ENCODE measurements at places on chromosomes 11 and 22.
A peak's percentile ranks its signal among the peaks of the same experiment; 100 is the strongest.

DNA sequence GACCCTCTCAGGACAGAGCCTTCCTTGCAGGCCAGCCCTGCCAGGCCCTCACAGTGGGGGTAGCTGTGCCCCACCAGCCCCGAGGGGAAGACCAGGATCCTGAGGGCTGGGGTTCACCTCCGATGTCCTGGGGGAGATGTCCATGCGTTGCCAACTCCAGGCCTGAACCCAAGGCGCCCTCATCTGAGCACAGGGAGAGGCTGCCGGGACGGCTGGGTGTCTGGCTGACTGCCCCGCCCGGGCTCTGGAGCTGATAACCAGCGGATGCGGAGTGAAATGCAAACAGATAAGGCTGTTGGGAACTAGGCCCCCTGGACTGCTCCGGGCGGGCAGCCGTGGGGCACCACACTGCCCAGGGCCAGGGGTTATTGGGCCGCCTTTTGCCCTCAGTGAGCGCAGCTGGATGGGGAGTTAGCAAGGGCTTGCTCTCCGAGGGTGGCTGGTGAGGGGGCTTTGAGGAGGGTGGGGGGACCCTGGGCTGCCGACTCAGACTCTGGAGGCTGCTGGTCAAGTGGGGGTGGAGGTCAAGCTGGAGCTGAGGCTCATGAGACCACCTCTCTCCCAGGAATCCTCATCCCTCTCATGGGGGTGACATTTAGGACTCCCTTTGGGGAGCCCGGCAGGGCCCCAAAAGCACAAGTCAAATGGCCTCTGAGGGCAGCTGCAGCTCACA lies 5.6 kb upstream of the MUC6 start:
- no peak for DNase-seq

DNA sequence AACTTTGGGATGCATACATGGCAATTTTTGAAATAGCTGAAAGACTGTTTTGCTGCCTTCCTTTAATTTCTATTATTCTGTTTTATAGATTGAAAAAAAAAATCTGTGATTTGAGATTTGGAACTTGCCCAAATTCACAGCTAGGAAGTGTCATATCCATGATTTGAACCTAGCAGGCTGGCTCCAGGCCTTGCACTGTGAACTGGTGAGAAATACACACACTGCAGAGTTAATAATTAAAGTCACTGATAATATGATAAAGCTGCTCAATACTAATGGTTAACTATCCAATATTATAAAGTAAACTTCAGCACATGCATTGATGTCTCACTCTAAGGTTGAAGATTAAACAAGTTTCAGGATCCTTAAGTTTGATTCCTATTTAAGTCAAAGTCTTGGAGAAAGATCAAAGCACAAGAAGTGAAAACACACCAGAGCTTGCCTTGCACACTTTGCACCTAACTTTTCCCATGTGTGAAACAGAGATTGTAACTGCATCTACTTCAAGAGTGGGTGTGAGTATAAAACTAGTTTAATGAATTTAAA lies 150.6 kb upstream of the CCDC179 start:
- no peak for DNase-seq

DNA sequence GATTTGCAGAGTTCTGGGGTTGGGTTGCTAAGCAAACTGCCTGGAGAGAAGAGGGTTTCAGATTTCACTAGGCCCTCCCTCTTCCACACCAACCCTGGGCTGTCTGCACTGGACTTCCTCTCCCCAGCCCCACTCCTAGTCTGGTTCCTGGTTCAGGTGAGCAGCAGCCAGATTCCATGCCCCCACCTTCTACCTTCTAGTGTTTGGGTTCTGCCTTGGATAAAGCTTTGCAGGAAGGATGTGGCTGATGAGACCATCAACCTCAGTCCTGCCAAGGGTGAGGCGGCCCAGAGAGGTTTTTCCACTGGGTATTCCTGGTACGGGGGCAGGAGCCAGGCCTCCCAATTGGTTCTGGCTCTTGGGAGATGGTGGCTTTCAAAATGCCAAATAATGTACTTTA lies 68.3 kb downstream of the BCR start:
- peak; percentile 33 for DNase-seq

GRCh38 chr22:32613773-32614392 lies 139.3 kb downstream of the FBXO7 start:
- DNase-seq: no peak

- peak; percentile 81 for DNase-seq
Observed at GRCh38 chr11:64131683-64132190, 34.2 kb downstream of the MACROD1 start.

DNA sequence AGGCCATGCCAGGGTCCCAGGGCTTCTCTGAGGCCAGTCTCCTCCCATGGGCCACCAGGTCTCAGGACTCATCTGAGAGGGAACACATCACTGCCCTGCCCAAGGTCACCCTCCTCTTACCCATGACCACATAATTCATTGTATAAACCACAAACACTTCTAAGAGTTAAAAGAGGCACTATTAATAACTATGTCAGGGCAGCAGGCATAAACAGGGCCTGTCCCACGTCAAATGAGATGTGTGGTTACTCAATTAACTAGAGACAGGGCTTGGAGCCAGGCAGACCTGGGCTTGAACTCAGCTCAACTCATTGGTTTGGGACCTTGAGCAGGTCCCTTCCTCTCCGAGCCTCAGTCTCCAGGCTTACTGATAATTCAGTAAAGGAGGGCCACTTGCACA lies 33.1 kb downstream of the ARAP1 start:
- DNase-seq: no peak

DNA sequence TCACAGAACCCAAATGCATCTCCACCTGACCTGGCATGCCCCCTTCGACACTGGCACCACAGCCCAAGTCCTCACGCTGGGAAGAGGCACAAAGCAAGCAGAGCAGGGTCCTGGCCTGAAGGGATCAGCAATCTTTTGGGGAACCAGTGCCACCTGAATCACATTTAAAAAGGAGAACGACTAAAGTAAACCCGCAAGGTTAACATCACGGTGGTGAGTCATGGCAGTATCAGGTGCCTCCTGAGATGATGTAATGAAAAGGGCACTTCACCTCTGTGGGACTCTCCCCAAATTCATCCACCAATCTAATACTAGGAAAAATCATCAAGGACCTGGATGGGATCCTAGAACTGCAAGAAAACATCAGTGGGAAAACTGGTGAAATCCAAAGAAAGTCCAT lies 44.9 kb downstream of the PACSIN2 start:
- no peak for DNase-seq

DNA sequence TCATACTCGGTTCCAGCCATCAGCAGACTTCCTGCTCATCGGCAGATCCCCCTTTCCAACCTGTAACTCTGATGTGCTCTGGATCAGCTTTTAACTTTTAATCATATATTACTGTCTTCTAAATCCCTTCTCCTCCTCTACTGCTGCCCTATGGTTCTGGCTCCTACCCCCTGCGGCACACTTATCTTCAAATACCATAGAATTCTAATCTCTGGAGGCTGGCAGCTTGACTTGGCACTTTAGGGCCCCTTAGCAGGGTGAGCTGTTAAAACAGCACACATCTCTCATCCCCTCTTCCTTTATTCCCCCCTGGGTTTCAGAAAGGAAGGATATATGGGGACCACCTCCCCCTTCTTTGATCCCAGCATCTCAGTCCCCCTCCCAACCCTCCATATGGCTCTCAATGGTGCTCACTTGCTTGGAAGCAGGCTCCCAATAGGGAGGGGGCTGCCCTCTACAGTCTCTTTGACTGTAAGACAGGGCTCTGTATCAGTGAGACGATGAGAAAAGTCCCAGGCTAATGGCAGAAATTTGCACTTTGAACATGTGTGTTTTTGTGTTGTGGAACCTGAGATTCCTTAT lies 4.4 kb upstream of the CNTF start:
- no peak for DNase-seq

DNA sequence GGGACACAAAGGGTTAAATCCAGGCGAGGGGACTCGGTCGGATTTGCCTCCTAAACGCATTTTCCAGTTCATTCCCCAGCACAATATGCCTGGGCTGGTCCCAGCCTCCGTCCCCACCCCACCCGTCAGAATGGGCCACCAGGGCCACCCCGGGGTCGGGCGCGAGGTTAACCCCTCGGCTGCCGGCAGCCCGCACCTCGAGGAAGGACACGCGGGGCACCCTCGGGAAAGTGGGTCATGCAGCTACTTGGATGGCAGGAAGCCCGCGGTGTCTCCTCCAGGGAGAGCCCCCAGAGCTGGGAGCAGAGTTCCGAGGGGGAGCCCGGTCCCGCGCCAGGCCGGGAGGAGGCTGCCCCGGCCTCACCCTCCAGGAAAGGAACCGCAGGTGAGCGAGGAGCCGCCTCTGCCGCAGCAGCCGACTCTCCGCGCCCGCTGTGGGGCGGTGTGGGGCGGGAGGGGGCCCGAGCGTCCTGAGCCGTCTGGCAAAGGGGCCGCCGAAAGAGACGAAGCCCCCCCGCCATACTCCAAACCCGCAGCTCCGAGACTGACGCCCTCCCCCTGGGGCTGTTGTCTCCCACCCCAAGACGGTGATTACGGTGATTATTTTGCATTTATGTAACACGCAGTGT lies 1.4 kb downstream of the NECTIN1 start:
- DNase-seq: peak; percentile 28

- DNase-seq: peak; percentile 89
Observed at GRCh38 chr11:12842933-12843636, 166.0 kb upstream of the RASSF10 start.

- DNase-seq: no peak
Observed at GRCh38 chr22:36552289-36552688, 23.3 kb upstream of the EIF3D start.

All from NCI-H345 (cell line).